ENCODE measurements at places on chromosomes 4 and X.

DNA sequence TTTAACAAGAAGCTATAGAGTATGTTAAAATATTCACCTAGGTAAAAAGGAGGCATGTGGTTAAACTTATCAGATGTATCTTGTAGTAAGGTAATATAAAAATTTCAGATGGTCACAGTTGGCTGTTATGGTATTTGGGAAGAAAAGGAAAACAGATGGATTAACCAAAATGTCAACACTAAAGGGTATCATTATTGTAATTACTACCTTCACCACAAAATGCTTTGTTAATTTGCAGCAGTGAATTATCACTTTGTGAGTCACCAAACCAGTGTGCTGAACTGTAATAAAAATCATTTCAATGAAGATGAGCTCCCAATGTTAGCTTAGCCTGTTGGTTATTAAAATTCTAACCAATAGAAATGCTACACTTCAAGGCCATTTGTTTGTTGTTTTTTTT, 233.9 kb downstream of the RPA4 start:
- no peak for DNase-seq

DNA sequence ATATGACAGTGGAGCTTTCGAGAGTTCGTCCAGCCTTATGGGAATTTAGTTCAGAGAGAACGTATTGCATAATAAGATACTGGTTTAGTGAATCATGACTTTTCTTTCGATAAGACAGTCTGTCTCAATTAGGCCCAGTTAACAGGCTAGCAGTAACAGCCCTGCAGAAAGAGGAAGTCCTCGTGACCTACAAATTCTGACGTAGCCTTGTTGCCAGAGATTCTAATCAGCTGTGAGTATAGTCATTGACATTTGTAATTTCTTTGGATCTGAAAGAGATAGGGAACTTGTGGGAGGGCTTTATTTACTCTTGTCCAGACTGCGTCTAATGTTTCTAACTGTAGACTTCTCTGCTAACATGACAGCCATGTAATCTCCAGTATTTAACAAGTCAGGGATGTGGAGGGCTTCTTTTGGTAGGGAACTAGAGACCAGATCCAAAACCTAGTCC, 15.8 kb downstream of the ART3 start:
- DNase-seq, result peak; percentile 45

GRCh38 chrX:15549189-15550012, 48.8 kb downstream of the BMX start:
- DNase-seq, result no peak

- DNase-seq, result no peak
These were observed 25.2 kb upstream of the PLAC1 start for GRCh38 chrX:134683351-134684005.

- DNase-seq, result no peak
These were observed 164.2 kb downstream of the STIM2 start for GRCh38 chr4:27024805-27025204.
